ENCODE measurements at places on chromosomes 7 and 10.

DNA sequence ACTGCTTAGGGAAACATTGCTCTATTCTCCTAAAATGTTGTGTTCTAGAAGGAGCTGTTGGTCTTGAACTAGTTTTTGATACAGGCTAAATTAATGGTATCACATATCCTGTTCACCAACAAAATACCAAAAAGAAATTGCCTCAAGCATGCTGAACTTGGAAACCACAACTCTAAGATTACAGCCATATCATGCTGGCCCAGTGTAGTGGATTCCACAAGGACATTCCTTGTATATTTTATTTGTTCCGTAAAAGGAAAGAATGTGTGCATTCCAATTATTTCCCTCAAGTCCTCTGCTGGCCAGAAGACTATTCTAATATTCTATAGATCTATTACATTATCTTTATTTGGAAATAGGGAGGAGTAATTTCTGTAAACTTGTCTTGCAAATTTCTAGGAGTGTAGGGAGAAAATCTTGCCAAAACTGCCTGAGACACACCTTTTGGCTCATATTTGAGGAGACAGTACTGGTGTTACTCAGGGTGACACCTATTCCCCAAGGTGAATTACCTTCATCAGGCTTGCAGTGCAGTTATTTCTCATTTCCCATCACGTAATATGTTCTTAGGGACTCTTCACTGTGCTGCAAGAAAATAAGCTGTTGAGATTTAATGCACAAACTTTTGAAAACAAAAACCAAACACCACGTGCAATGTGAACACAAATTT, 1.9 kb upstream of the NEBL start:
- no peaks in the 10 kb centered on the region for H3K4me1 ChIP-seq
- no peak overlapping the region for H3K27ac ChIP-seq
- no peaks in the 10 kb centered on the region for H3K27me3 ChIP-seq
- no peak overlapping the region for H3K4me3 ChIP-seq

DNA sequence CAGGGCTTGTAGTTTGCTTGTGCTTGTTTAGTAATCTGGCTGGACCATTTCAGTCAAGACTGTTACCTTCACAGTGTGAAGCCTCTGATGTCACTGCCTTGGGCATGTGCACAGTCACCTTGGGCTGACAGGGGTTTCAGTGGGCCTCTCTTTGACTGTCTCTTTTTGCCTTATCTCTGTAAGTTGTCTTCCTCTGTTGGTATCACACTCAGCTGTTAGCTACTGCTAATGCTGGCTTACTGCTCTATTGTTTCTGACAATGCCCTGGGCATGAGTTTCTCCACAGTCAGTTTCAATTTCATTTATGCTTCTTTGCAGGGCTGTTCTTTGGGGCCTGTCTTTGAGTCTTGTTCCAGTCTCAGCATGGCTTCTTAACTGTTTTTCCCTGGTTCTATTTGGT, 201.9 kb upstream of the SHH start:
- H3K27me3 ChIP-seq, result no peaks in the 10 kb centered on the region
- H3K4me3 ChIP-seq, result no peak overlapping the region
- H3K27ac ChIP-seq, result no peak overlapping the region

GRCh38 chr10:51800725-51801424, 101.5 kb upstream of the CSTF2T start:
- no peaks in the 10 kb centered on the region for H3K4me1 ChIP-seq
- H3K27me3 ChIP-seq, result no peaks in the 10 kb centered on the region
- no peak overlapping the region for H3K27ac ChIP-seq
- DNase-seq, result no peak

DNA sequence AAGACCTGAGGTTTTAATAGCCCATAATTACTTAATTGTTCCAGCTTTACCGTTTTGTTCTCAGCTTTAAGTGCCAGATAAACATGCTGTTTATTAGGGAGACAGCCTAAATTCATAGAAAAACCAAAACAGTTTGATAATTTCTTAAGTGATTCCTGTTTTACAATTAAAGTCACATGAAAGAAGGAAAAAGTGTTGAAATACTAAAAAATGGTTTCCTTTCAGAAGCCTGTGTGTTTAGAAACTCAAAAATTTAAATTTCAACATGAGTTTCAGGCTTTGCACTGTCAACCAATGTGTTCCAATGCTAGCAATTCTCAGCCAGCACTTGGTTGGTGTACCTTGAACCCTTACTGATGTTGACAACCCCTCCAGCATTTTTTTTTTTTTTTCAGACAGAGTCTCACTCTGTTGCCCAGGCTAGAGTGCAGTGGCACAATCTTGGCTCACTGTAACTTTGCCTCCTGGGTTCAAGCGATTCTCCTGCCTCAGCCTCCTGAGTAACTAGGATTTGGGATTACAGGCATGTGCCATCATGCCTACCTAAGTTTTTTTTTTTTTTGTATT, 135.3 kb downstream of the ICA1 start:
- H3K4me1 ChIP-seq, result no peaks in the 10 kb centered on the region
- no peaks in the 10 kb centered on the region for H3K27me3 ChIP-seq
- no peak overlapping the region for H3K4me3 ChIP-seq
- DNase-seq, result no peak
- no peak overlapping the region for H3K27ac ChIP-seq

DNA sequence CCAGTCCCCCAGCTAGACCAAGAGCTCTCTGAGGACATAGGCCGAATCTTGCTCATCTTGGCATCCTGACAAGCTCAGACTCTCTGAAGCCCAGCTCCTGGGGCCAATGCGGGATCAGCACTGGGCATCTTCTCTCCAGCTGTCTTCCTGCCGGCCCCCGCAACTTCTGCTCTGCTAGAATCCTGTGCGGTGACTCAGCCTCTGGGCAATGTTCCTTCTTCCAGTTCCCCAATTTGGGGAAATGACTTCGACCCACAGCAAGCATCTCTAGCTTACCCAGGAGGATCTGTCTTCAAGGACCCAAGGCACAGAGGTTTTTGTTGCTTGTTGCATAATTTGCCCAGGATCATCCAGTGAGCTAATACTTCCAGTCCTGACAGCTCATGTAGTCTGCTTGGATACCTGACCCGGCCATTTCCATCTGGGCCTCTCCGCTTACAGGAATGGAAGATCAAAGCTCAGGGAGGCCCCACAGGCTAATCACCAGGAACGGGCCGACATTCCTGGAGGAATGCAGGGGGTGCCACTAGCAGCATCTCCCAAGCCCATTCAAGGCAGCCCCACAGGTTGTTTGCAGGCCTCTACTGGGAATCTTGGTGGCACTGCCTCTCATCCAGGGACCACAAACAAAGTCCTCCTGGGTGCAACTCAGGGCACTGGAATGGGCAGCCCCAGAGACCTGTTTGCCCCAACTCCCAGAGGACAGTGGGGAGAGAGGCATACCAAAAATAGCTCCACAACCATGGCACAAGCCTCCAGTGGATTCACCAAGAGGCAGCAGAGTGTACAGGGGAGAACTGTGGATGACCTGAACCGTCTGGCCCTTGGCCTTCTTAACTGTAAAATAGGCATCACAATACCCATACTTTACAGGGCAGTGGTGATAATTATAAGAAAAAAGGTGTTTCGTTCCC, 151.9 kb downstream of the NEURL1 start:
- no peaks in the 10 kb centered on the region for H3K27me3 ChIP-seq
- H3K36me3 ChIP-seq, result peaks cover 2% of the 10 kb centered on the region
- no peak overlapping the region for H3K4me3 ChIP-seq
- H3K4me1 ChIP-seq, result peaks cover 10% of the 10 kb centered on the region

DNA sequence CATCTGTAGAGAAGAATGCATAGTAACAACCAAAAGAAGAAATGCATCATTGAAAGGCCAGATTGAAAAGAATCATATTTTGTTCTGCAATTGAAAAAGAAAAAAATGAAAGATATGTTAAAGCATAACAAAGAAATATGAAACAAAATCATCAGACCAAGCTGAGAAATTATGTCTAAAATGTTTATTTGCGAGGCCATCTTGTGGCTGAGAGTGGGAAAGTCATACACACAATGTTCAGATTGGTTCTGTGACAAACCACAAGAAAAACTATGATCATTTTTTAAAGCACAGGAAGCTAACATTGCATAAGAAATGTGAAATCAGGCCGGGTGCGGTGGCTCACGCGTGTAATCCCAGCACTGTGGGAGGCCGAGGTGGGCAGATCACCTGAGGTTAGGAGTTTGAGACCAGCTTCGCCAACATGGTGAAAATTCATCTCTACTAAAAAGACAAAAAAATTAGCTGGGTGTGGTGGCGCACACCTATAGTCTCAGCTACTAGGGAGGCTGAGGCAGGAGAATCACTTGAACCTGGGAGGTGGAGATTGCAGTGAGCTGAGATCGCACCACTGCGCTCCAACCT, 36.6 kb downstream of the ABCB5 start:
- no peak overlapping the region for H3K4me3 ChIP-seq
- no peak overlapping the region for H3K27ac ChIP-seq
- DNase-seq, result peak; percentile 18
- no peaks in the 10 kb centered on the region for H3K4me1 ChIP-seq
- H3K36me3 ChIP-seq, result no peaks in the 10 kb centered on the region

GRCh38 chr7:26549281-26549944, 257.8 kb downstream of the SNX10 start:
- no peaks in the 10 kb centered on the region for H3K27me3 ChIP-seq
- no peak for DNase-seq
- no peaks in the 10 kb centered on the region for H3K36me3 ChIP-seq
- no peak overlapping the region for H3K4me3 ChIP-seq
- H3K4me1 ChIP-seq, result no peaks in the 10 kb centered on the region

DNA sequence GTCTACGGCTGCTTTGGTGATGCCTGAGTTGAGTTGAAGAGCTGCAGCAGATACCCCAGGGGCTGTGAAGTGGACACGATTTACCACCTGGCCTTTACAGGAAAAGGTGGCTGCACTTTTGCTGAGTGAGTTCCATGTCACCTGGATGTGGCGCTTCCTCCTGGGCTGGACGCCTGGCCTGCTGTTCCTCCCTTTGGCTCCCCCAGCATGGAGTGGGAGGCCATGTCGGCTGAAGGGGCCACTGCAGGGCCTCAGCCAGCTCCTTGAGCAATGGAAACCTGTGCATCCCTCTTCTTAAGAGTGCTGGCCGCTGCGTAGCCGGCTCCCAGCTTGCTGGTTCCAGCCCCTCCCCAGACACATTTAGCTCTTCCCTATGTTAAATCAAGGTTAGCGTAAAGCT, 221.0 kb downstream of the GLRX3 start:
- no peaks in the 10 kb centered on the region for H3K36me3 ChIP-seq
- DNase-seq, result no peak
- H3K27ac ChIP-seq, result no peak overlapping the region
- H3K27me3 ChIP-seq, result no peaks in the 10 kb centered on the region

- H3K4me3 ChIP-seq, result no peak overlapping the region
- no peak overlapping the region for H3K27ac ChIP-seq
- H3K27me3 ChIP-seq, result no peaks in the 10 kb centered on the region
Observed at GRCh38 chr7:19621740-19622139, 87.1 kb downstream of the POLR1F start.

GRCh38 chr10:100067466-100067865, 14.2 kb downstream of the CPN1 start:
- no peak for DNase-seq
- H3K27me3 ChIP-seq, result no peaks in the 10 kb centered on the region
- no peak overlapping the region for H3K4me3 ChIP-seq
- H3K4me1 ChIP-seq, result no peaks in the 10 kb centered on the region
- no peaks in the 10 kb centered on the region for H3K36me3 ChIP-seq
- no peak overlapping the region for H3K27ac ChIP-seq

- H3K27me3 ChIP-seq, result no peaks in the 10 kb centered on the region
- no peak overlapping the region for H3K4me3 ChIP-seq
- no peak for DNase-seq
- no peaks in the 10 kb centered on the region for H3K4me1 ChIP-seq
- peaks cover 7% of the 10 kb centered on the region for H3K36me3 ChIP-seq
Observed at GRCh38 chr7:55484834-55485233, 87.5 kb downstream of the VOPP1 start.

DNA sequence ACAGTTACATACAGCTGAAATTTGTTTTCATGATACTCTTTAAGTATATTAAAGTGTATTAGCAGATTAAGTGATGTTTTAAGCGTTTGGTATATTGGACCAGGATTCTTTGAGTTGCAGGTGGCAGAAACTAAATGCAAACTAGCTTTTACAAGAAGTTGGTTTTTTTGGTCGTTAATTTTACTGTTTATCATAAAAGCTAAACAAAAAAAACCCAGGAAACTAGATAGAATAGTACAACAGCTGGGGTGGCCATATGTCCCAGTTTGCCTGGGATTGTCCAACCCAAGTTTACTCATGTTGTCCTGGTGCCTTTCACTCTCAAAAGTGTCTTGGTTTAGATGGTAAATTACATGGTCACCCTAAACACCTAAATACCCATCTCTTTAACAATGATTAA, 108.7 kb downstream of the PHTF2 start:
- peaks cover 4% of the 10 kb centered on the region for H3K36me3 ChIP-seq
- H3K4me3 ChIP-seq, result no peak overlapping the region
- no peak overlapping the region for H3K27ac ChIP-seq
- DNase-seq, result no peak
- no peaks in the 10 kb centered on the region for H3K27me3 ChIP-seq

DNA sequence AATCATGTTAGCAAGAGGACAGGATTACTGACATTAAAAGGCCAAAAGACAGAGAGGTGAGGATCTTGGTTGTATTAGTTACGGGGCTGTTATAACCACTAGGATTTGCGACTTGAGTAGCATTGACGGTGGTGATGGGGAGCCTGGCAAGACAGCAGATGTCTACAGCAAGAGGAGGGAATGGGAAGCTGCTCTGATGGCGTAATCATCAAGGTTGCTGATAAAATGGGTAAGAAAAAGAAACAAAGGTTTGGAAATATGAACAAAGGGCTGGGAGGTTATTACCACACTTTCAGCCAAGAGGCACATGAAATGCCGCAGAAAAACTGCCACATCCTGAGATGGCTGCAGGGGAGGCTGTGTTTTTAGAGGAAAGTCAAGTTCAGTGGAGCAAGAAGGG, 33.9 kb downstream of the TMEM229A start:
- no peaks in the 10 kb centered on the region for H3K27me3 ChIP-seq
- no peak overlapping the region for H3K4me3 ChIP-seq
- no peaks in the 10 kb centered on the region for H3K36me3 ChIP-seq
- H3K4me1 ChIP-seq, result no peaks in the 10 kb centered on the region
- no peak for DNase-seq

DNA sequence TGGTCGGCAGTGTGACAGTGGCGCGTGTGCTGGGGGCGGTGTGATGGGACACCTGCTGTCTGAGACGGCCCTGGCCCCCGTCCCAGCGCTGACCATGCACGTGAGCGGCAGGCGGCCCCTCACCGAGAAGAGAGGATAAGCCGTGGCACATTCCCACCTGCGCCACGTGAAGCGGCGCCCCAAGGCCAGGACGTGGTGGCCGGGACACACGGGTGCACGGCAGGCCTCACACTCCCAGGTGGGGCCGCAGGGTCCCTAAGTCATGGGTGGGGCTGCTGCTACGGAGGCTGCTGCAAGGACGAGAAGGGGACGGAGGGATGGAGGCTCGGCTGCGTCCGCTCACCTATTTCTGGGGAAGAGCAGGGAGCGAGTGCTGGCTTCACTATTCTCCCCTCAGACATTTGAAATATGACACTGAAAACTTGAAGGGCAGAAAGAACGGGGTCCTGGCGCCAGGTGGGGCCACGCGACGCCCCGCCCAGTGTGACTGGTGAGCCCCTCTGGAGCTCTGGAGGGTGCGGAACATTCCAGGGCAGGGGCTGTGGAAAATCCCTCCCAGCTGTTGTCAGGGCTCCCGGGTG, 7.5 kb downstream of the CYP2W1 start:
- no peak for DNase-seq
- no peaks in the 10 kb centered on the region for H3K27me3 ChIP-seq
- H3K4me3 ChIP-seq, result no peak overlapping the region
